ENCODE measurements at places on chromosomes 5 and 9.

- no peak for DNase-seq
Observed at GRCh38 chr9:72006501-72006900, 53.9 kb downstream of the C9orf57 start.

GRCh38 chr5:40389591-40389990 lies 290.1 kb upstream of the PTGER4 start:
- DNase-seq, result no peak

- peak; percentile 81 for DNase-seq
Observed at GRCh38 chr9:469672-470551, 255.2 kb downstream of the DOCK8 start.

- no peak for DNase-seq
Observed at GRCh38 chr5:18095061-18095460, 460.8 kb downstream of the TAF11L14 start.
